ENCODE measurements at places on chromosomes 4 and X. TPM values are rescaled to one million over a fixed set of nuclear protein-coding genes. Genes with fewer than 3 reads are reported as not detected.

DNA sequence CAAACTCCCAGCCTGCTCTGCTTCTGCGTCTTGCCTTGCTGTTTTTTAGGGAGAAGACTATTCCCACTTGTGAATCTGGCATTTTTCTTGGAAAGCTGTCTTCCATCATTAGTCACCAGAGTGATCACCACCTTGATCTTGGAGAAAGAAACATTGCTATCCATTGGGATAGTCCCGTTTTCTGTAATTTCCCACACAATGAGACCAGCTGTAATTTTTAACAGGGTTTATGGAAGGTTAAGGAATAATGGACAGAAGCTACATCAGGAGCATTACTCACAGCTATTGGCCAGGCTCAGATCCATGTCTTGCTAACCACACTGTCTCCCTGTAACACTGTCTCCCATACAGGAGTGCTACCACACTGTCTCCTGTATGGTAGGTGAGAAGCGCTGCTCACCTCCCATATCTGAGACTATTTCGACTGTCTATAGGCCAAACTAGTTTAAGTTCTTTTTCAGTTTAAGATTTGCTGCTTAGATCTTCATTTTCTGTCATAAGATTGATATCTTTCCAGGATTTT lies 523.0 kb downstream of the SPRY1 start:
- H3K36me3 ChIP-seq: no peaks in the 10 kb centered on the region
- H3K4me3 ChIP-seq: no peak overlapping the region
- no peaks in the 10 kb centered on the region for H3K27me3 ChIP-seq

DNA sequence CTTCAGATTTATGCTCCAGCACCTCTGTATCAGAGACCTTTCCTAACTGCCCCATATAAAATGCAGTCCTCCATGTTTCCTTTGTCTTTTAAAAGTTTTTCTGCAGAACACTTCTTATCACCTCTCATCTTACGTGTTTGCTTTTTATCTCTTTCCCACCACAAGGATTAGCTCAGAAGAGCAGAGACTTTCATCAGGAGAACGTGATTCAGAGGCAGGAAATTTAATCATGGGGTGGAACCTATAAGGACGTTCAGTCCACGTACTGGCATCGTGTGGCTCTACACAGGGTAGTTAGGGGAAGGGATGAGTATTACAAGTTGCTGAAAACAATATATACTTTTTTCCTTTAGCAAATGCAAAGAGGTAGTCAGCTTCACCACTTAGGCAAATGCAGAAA lies 98.7 kb downstream of the SORBS2 start:
- DNase-seq: peak; percentile 57
- H3K36me3 ChIP-seq: no peaks in the 10 kb centered on the region
- H3K27me3 ChIP-seq: no peaks in the 10 kb centered on the region
- peak overlapping the region; percentile 98 for H3K27ac ChIP-seq

DNA sequence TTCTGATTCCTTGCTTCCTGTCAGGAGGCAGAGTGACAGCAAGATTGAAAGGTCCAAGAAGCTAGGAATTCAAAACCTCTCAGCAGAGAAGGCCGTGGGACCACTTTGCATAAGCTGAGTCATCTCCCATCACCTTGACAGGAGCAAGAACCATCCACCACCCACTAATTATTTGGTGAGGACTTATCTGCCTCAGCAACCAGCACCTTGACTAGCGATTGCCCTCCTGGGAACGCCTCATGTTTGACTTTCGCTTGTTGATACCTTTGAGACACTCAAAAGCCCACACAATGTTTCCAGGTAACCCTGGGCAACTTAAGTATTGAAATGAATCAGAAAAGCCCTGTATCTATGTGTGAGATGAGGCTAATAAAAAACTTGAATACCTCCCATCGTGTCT lies 233.5 kb upstream of the GYPA start:
- H3K27ac ChIP-seq: no peak overlapping the region
- H3K4me1 ChIP-seq: peaks cover 16% of the 10 kb centered on the region
- DNase-seq: no peak
- H3K4me3 ChIP-seq: no peak overlapping the region
- H3K36me3 ChIP-seq: no peaks in the 10 kb centered on the region
- H3K27me3 ChIP-seq: no peaks in the 10 kb centered on the region

DNA sequence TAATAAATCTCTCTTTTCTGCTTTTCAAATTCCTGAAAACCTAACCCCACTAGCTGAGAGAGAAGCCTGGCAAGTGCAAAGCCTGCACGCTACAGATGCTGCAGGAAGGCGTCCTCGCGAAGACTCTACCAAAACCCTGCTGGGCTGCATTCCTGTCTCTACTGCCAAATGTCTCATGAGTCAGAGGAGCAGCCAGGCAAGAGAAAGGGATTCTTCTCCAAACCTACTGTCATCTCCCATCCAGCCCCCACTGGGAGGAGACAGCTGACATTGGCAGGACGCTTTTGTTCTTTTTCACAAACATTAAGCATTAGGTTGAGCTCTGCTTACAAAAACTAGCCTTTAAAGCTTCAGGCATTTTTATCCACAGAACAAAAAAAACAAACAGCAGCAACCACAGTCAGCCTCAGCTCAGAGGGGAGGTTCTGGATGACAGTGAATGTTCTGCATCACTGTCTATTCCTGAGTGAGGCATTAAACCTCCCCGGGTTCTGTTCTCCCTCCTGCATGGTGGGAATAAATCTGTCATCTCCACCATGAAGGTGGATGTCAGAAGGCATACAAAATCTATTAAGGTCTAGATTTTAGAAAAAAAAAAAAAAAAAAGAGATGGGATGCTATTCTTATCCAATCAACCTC lies 18.0 kb downstream of the CRMP1 start:
- no peaks in the 10 kb centered on the region for H3K27me3 ChIP-seq
- no peak overlapping the region for H3K4me3 ChIP-seq
- DNase-seq: no peak
- H3K36me3 ChIP-seq: no peaks in the 10 kb centered on the region

Gene FANCB
- total RNA-seq: 1.9 TPM

DNA sequence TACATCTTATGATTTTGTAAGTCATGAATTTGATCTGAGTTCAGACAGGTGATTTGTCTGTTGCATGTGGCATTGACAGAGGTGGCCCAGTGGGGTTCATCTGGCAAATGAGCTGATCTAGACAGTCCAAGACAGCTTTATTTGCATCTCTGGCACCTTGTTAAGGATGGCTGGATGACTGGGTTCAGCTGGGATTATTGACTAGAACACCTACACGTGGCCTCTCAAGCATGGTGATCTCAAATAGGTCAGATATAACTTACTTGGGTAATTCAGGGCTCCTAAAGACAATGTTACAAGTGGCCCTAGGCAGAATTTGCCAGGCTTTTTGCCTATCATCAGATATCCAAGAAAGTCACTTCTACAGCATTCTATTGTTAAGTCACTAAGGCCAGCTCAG lies 48.0 kb downstream of the APOOL start:
- no peaks in the 10 kb centered on the region for H3K36me3 ChIP-seq
- H3K4me1 ChIP-seq: no peaks in the 10 kb centered on the region
- H3K27ac ChIP-seq: no peak overlapping the region
- H3K4me3 ChIP-seq: no peak overlapping the region
- no peaks in the 10 kb centered on the region for H3K27me3 ChIP-seq

- no peak overlapping the region for H3K27ac ChIP-seq
- H3K36me3 ChIP-seq: no peaks in the 10 kb centered on the region
- no peak overlapping the region for H3K4me3 ChIP-seq
- peaks cover 12% of the 10 kb centered on the region for H3K27me3 ChIP-seq
- peak; percentile 68 for DNase-seq
Measured at GRCh38 chrX:153662266-153662665, 11.3 kb downstream of the PNCK start.

DNA sequence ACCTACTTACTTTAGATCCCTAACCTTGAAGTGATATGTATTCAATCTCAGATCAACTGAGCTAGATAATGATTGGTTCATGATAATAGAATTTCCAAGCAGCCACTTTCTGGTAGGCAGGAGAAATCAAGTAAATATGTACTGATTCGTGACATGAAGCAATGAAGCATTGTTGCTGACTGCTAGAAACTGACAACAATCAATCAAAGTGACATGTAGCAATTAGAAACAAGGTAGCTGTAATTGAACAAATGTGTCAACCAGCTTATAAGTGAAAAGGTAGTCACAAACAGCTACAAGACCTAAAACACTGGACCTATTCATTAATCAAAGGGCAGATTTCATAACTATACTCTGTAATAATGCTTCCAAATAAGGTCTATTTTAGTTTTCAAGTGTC lies 62.4 kb downstream of the PABPC4L start:
- no peaks in the 10 kb centered on the region for H3K27me3 ChIP-seq
- DNase-seq: no peak
- H3K27ac ChIP-seq: no peak overlapping the region

GRCh38 chr4:91099666-91100065 lies 972.5 kb downstream of the CCSER1 start:
- DNase-seq: no peak
- H3K27ac ChIP-seq: no peak overlapping the region
- H3K36me3 ChIP-seq: no peaks in the 10 kb centered on the region

Gene ZFP92
- 1.2 TPM for total RNA-seq

DNA sequence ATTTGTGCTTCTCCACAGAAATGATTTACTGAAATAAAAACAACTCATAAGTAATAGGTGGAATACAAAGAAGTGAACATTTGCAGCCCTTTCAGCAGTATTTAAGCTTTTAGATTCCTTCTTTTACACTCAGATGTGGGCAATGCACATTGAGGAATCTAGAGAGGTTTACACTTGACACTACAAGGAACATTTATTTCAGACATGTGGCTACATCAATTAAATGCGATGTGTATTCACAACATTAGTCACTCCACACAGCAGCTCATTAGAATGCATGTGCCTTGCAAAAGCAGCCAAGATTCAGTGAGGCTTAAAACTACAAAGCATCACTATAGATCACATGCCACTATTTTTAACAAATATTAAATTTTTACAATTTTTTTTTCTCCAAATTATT lies 480.7 kb downstream of the INPP4B start:
- no peak overlapping the region for H3K27ac ChIP-seq
- H3K27me3 ChIP-seq: no peaks in the 10 kb centered on the region
- no peak for DNase-seq
- no peak overlapping the region for H3K4me3 ChIP-seq
- H3K36me3 ChIP-seq: no peaks in the 10 kb centered on the region

DNA sequence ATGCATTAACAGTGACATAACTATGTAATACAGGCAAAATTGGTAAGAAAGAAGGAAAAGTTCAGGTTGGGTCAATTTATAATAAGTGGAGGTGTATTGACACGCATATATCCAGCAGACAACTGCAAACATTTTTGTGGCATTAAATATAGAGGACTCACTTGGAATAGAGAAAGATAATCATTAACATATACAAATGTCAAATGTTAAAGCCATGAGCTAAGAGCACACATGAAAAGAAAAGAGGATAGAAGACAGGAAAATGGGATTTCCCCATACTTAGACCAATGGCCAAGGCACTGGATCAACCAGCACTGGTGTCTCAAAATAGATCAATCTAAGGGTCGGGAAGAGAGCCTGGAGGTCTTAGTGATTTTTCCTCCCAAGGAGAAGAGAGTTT lies 187.6 kb downstream of the PDGFC start:
- H3K27me3 ChIP-seq: no peaks in the 10 kb centered on the region
- H3K36me3 ChIP-seq: no peaks in the 10 kb centered on the region
- H3K27ac ChIP-seq: no peak overlapping the region
- H3K4me1 ChIP-seq: no peaks in the 10 kb centered on the region
- DNase-seq: no peak
- H3K4me3 ChIP-seq: no peak overlapping the region

Gene UNC5C
- 16.0 TPM for total RNA-seq

- no peak for DNase-seq
- no peaks in the 10 kb centered on the region for H3K36me3 ChIP-seq
- no peak overlapping the region for H3K4me3 ChIP-seq
- H3K27me3 ChIP-seq: no peaks in the 10 kb centered on the region
Measured at GRCh38 chrX:65874110-65874509, 165.8 kb downstream of the VSIG4 start.

DNA sequence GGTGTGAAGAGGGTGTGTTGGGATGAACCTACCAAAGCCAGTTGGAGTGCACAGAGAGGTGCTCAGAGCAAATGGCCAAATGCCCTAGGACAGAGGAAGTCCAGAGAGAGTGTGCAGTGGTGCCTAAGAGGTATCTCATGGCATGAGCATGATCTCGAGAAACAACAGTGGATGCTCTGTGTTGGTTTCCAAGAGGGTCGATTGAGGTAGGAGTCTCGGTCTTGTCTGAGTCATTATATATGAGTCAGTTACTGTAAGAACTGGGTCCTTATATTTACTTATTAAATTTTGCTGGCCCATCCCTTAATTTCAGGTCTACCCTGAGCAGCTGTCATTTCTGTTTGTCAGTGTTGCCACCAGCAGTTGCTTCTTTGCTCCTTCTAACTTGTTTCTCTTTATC lies 86.6 kb upstream of the TMEM150C start:
- H3K27me3 ChIP-seq: no peaks in the 10 kb centered on the region
- no peaks in the 10 kb centered on the region for H3K4me1 ChIP-seq
- H3K4me3 ChIP-seq: no peak overlapping the region
- H3K27ac ChIP-seq: no peak overlapping the region

Gene DOCK11
- 8.3 TPM for total RNA-seq

Gene TCEAL7
- 14.7 TPM for total RNA-seq

DNA sequence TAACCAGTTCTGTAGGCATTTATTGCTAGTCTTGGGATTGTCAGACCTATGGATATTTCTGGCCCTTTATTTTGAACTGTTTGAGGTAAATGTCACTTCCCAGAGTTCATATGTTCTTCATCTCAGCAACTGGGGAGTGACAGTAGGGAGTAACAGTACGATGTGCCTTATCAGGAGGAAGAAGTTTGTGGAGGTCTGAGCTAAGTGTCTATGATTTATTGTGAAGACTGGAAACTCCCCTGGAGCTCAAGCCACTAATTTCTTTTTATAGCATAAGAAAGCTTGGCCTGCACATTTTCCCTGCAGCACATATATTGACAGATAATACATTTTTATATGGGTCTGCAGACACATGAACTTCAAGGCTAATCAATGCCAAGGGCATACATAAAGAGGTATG lies 383.8 kb downstream of the GRXCR1 start:
- H3K36me3 ChIP-seq: no peaks in the 10 kb centered on the region
- H3K27me3 ChIP-seq: no peaks in the 10 kb centered on the region
- no peaks in the 10 kb centered on the region for H3K4me1 ChIP-seq
- H3K27ac ChIP-seq: no peak overlapping the region
- DNase-seq: no peak

DNA sequence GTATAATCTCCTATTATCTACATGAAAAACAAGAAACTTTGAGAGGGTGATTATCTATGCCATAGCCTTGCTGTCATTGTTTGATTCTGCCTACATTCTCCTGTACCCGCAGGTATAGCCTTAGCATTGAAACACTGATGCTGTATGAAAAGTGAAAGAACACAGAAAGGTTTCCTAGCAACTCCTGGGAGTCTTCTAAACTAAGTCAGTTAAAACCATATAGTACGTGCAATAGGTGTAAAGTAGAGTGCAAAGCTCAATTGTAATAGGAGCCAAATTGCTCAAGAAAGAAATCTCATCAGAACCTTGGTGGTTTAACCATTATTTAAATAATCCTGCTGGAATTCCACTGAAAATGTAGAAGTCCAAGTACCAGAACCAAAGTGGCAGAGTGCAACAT lies 489.7 kb downstream of the PCDH10 start:
- H3K4me3 ChIP-seq: no peak overlapping the region
- DNase-seq: peak; percentile 7
- no peaks in the 10 kb centered on the region for H3K27me3 ChIP-seq
- H3K4me1 ChIP-seq: peaks cover 14% of the 10 kb centered on the region
- H3K27ac ChIP-seq: no peak overlapping the region

Data from hepatocyte (in vitro differentiated cells).